Erythroblast (primary cell): ENCODE measurements at places on chromosomes 16 and 17.

- DNase-seq: no peak
Measured at GRCh38 chr17:19728084-19728495, 11.7 kb upstream of the SLC47A2 start.

DNA sequence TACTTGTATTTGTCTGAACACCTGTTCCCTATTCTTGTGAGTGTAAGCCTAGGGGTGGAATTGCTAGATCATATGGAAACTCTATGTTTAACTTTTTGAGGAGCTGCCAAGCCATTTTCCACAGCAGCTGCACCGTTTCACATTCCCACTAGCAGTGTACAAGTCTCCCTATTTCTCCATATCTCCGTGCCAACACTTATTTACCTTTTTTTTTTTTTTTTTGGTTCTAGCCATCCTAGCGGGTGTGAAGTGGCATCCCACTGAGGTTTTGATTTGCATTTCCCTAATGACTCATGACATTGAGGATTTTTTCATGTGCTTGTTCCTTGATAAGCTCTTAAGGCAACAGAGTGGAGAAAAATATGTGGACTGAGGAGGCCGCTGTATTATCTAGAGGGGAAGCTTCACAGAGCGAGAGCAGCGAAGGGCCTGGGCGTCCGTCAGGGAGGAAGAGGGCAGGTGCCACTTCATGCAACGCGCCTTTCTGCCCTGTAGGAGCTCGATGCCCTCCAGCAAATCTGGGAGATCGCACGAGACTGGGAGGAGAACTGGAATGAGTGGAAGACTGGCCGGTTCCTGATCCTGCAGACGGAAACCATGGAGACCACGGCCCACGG, 50.0 kb downstream of the DNAH2 start:
- DNase-seq: no peak

GRCh38 chr16:76824791-76825190, 366.2 kb upstream of the MON1B start:
- DNase-seq: no peak

DNA sequence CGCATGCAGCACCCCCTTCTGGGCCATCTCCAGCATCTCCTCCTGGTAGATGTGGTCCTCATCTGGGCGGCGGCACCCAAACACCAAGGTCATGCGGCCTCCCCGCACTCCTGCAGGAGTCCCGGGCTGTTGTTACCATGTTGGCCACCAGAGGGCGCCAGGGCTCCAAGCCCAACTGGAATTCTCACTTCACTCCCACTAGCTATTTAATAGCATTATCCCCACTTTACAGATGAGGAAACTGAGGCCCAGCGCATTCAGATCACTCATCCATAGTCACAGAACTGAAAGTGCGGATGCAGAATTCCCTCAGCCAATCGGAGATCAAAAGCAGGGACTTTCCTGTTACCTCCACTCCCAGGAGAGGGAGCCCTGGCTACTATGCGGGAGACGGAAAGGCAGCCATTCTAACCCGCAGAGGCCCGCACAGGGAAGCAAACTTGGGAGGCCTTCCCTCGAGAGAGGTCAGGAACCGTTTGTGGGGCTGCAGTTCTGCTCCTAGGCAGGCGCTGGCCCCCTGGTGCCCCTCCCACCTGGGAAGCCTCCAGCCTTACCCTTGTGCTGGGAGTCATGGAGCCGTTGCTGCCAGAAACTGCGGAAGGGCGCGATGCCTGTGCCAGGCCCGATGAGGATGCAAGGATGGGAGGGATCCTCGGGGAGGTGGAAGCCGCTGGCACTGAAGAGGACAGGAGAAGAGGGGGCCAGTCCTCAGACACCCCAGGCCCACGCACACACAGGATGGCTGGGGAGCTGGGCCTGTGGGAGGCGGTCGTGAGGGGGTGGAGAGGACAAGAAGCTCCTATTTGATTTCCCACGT, 40.1 kb downstream of the NOS2 start:
- DNase-seq: peak; percentile 59

GRCh38 chr17:82087961-82088837, 9.8 kb downstream of the FASN start:
- DNase-seq: no peak

DNA sequence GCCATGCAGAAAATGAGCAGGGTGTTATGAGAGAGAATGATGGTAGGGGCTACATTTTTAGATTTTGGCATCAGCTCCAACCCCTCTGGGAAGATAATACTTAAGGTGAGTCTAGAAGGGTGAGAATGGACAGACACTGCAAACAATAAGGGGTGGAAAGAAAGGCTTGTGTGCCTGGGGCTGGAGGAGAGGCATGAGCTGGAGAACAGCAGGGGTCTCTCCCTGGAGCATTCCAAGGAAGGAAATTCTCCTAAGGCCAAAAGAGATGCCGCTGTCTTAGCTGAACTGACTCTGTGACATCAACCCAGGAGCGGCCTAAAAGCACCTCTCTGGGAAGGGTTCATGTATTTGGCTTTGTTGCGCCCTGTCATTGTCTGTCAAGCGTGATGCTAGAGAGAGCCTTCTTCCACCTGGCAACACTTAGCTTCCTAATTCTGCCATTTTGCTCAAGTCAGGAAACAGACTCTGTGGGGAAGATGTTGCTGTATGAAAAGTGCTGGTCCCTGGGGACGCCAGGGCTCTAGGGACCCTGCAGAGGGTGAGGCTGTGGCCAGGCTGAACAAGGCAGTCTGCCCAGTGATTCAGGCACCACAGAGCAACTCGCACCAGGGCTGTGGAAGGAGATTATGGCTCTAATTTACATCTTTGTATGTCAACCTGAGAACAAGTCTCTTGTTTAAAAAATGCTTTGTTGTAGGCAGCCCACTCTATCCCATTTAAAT, 225.7 kb downstream of the CBLN1 start:
- no peak for DNase-seq

GRCh38 chr17:43900183-43900857, 7.0 kb downstream of the MPP2 start:
- peak; percentile 68 for DNase-seq
